Smooth muscle cell of bladder (primary cell): ENCODE measurements at places on chromosomes 11 and 22. TPM values are rescaled to one million over a fixed set of nuclear protein-coding genes. Genes with fewer than 3 reads are reported as not detected.

The EHF gene
- total RNA-seq: 0.09 and 0.28 TPM in 2 replicates

The FERMT3 gene
- total RNA-seq: 1.4 and 2.0 TPM in 2 replicates

The WBP2NL gene
- total RNA-seq: 0.28 and 0.46 TPM in 2 replicates

The SLC1A2 gene
- 6.2 and 6.5 TPM in 2 replicates for total RNA-seq

The HINFP gene
- total RNA-seq: 12.7 and 14.3 TPM in 2 replicates

The MIOX gene
- total RNA-seq: not detected in 2 replicates
